ENCODE measurements at places on chromosomes 12 and 14.

DNA sequence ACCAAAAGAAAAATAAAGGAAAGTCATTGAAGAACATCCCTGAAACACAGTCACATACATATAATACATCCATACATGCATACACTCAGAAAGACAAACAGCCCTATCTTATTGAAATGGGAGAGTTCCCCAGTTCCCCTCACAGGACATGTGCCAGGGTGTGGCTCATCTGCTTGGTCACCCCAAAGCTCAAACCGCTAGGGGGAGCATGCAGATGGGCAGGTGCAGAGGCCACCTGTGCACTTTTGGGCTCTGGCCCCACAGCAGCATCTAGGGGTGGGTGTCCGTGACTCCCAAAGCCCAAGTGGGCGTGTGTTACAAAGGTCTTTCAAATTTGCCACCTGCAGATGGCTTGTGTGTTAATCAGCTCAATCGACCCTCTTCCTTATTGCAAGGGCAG is 75.2 kb downstream of the CMAS start:
- no peak for DNase-seq

DNA sequence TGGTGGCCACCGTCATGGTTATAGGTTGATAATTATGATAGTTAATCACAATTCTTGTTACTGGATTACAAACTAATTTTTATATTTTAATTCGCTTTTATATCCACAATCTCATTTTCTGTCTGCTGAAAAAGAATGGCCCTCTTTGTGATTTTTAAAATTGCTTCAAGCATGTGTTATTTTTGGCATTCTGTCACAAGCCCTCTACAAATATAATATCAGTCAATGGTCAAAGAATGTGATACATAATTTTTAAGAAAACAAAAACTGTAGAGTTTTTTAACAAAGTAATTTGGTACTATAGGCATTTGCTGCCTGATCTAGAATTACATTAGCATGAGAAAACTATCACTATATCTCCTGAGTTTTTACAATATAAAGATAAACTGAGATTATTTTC is 352.0 kb upstream of the TMTC1 start:
- DNase-seq, result no peak

- no peak for DNase-seq
Observed at GRCh38 chr12:68479261-68479895, 131.3 kb upstream of the RAP1B start.

- peak; percentile 19 for DNase-seq
Observed at GRCh38 chr14:35046751-35047536, 872 bp downstream of the FAM177A1 start.

GRCh38 chr12:40068416-40068815 is 37.5 kb downstream of the SLC2A13 start:
- DNase-seq, result no peak

GRCh38 chr12:40254455-40255085 is 29.8 kb downstream of the LRRK2 start:
- no peak for DNase-seq

- DNase-seq, result no peak
Observed at GRCh38 chr12:99386907-99387306, 260.6 kb upstream of the GARIN6 start.

DNA sequence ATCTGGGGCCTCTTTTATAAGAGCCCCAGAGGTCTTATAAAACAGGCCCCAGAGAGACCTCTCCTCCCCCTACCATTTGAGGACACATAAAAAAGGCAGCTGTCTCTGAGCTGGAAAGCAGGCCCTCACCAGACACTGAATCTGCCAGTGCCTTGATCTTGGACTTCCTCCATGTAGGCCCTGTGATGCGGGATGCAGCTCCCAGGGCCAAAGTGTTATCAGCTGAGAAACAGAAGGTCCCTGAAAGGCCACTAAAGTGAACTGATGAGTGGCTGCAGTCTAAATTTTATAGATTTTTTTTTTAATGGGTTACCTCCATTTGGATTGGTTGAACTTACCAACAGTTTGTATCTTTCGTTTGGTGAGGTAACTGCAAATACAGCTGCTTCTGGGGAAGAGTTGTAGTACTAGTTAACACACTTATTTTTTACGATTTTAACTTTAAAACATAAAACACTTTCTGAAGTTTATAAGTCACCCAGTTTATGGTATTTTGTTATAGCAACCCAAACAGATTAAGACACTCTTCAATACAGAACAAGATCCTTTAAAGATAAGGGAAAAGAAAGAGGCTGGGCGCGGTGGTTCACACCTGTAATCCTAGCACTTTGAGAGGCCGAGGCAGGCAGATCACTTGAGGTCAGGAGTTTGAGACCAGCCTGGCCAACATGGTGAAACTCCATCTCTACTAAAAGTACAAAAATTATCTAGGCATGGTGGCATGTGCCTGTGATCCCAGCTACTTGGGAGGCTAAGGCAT is 5.6 kb upstream of the GUCY2C start:
- DNase-seq, result no peak

DNA sequence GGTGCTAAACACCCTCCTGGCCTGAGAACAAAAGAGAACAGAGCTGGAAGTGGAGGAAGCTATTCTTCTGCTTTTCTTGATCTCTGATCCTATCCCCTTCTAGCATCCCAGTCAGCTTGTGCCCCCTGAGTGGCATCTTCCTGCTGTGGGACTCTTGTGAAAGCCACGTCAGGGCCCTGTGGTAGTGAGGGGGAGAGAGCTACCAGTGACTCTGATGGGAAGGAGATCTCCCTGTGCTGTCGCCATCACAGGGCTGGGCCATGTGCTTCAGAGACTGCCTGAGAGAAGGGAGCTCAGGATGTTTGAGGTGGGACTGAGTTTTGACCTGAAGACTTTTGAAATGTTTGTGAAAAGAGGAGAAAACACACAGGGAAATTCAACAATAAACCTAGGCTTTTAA is 107.6 kb upstream of the FUT8 start:
- DNase-seq, result no peak

- DNase-seq, result no peak
Observed at GRCh38 chr14:55099756-55100155, 29.3 kb upstream of the LGALS3 start.

GRCh38 chr14:33997611-33998010 is 46.7 kb upstream of the EGLN3 start:
- DNase-seq, result no peak

DNA sequence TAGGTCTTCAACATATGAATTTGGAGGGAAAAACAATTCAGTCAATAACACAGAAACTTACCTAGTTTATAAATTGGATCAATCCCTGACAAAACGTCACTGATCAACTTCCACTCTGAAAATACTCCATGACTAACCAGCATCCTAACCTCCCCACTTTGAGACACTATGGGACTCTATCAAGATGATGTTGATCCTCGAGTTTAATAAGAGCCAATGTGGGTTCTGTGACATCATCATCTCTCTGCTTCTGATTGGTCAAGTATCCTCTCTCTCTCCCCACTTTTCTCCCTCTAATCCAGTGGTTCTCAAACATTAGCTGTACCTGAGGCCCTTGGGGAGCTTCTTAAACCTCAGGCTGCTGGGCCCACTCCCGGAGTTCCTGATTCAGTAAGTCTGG is at the start of gene SMCO2:
Gene SMCO2, plus strand, starts transcription at position 301 of the 400 bp plus-strand sequence. CDS start 23,896 bp downstream, outside the sequence.
- DNase-seq, result no peak

- DNase-seq, result no peak
Observed at GRCh38 chr12:100197486-100197885, 3.1 kb upstream of the ACTR6 start.

- DNase-seq, result no peak
Observed at GRCh38 chr12:49819786-49820185, 8.4 kb downstream of the NCKAP5L start.

DNA sequence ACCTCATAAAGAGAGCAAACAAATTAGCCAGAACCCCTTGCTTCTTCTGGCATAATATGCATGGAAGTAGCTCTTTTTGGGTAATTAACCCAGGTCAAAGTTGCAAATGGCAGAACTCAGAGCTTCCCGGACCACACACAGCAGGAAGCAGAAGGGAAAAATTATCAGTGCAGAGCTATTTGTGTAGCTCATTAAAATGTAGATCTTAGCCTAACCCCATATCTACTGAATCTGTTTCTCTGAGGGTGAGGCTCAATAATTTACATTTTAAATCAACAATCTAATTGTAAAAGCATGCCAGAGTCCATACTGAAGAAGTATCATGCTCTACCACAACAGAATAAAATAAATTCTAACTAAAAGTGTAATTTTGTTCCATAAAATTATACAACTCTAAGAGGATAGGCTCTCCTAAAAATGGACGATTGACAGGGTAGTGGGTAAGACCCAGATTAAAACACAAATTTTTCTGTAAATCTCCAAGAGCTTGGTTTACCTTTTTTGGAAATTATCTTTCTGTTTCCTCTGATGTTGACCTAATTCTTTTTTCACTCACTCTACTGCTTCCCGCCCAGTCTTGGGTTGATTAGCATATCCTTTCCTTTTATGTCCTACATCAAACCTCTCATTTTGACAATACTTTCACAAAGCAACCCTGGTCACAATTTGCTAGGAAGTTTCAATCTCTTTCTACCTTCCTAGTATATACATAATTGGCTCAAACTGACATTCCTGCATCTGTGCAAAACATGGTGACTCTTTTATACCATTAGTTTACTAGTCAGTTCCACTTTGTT is 213.3 kb upstream of the SLC16A7 start:
- DNase-seq, result no peak

GRCh38 chr12:104741077-104741476 is 217.0 kb downstream of the SLC41A2 start:
- DNase-seq, result no peak

DNA sequence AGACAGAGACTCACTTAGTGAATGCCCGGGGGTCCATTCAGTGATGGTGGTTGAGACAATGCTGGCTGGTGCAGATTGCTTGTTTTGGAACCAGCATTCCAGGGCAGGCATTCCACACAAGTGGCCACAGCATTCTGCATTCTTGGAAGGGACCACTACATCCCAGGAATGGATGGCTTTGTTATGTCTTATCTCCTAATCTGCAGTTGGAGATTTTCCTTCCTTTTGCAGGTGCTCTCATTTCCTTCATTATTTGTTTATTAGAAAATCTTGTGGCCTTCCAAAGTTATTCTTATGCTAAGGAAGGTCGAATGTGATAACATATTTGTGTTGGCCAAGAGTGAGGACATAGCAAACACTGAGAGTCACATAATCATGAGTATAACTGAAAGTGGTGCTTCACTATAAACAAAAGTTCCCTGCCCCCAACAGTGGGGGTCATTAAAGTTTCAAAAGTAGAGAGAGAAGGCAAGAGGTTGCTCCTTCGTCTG is 66.0 kb downstream of the BMP4 start:
- no peak for DNase-seq

DNA sequence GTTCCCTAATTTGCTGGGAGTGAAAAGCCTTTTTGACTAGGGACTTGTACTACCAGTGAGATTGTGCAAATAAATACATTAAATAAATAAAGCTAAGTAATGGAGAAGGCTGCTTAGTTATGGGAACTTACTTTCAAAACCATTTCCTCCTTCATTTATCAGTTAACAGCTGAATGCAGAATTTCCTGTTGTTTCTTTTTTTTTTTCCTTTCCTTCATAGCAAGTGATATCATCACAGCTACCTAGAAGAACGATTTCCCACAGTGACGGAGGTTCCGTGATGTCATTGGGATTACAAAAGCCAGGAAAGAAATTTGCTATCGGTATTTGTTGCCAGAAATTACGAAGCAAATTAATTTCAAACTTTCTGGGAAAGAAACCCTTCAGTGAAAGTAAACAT is 42.1 kb upstream of the SOCS2 start:
- DNase-seq, result no peak

- no peak for DNase-seq
Observed at GRCh38 chr14:34344318-34344717, 117.7 kb downstream of the SPTSSA start.

DNA sequence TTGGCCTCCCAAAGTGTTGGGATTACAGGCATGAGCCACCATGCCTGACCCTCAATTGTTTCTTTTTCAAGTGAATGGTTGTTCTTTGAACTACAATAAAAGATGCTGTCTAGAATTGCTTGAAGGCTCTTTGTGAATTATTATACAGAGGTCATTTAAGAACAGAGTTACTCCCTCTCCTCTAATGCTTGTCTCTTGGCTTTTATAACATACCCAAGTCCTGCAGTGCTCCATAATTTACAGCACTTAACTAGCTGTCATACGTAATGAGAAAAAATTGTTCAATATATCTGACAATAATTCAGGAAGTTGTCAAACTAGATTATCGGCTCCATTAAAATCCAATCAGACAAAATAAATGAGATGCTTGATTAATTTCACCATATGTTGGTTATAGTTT is 823.0 kb upstream of the ATXN7L3B start:
- DNase-seq, result no peak

DNA sequence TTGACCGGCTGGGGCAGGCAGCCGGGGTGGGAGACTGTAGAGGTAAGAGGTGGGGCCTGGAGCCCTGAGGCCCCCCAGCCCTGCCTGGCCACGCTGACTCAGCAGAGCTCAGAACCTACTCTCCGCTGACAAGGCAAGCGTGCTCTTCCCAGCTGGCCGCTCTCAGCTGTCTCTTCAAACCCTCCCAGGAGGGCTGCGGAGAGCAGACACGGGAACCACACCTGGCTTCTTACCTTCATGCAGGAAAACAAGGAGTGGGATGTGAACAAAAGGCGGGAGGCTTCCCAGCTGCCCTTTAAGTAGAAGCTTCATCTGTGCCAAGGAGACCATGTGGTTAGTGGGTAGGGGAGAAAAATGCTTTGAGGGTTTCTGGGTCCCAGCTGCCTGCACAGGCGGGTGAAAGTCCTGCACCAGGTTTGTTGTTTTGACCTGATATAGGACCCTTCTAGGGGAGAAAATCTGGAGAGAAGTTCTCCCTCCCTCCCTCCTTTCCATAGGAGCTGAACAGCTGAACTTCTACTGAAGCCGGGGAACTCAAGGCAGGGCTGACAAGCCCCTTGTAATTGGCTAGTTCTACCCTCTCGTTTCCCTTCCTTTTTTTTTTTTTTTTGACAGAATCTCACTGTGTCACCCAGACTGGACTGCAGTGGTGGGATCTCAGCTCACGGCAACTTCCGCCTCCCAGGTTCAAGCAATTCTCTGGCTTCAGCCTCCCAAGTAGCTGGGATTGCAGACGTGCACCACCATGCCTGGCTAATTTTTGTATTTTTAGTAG is 12.8 kb upstream of the TESC start:
- DNase-seq, result no peak

DNA sequence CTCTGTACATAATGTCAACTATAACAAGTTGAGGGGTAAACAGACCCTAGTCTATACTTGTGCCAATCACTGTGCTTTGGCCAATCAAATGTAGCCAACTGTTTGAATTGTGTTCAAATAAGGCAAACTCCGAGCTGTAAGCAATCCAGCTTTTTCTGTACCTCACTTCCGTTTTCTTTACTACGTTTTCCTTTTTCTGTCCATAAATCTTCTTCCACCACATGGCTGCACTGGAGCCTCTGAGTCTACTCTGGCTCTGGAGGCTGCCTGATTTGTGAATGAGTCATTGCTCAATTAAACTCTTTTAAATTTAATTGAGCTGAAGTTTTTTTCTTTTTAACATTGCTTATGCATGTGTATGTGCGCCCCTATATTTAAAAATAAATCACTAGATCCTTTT is 29.7 kb downstream of the CLEC1A start:
- no peak for DNase-seq

DNA sequence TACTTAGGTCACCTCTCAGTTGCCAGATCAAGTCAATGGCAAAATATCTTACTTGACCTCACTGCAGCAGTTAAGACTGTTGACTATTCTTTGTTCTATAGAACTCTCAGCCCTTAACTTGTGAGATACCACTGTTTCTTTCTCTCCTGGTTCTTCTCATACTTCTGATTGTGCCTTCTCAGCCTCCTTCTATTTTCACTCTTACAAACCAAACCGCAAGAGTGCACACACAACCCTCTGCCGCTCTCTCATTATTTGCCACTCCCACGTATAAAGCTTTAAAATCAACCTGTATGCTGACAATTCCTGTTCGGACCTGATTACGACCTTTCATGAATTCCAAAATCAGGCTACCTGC is 4.5 kb downstream of the E2F7 start:
- no peak for DNase-seq

GRCh38 chr14:91254461-91254860 is 10.0 kb upstream of the GPR68 start:
- no peak for DNase-seq

Data from stimulated activated CD4-positive, alpha-beta T cell treated with anti-CD3 and anti-CD28 coated beads, Interleukin-15, amount 100 ng/mL, for 1 hour (primary cell).